ENCODE measurements at places on chromosomes 1 and 21. TPM values are rescaled to one million over a fixed set of nuclear protein-coding genes. Genes with fewer than 3 reads are reported as not detected.

DNA sequence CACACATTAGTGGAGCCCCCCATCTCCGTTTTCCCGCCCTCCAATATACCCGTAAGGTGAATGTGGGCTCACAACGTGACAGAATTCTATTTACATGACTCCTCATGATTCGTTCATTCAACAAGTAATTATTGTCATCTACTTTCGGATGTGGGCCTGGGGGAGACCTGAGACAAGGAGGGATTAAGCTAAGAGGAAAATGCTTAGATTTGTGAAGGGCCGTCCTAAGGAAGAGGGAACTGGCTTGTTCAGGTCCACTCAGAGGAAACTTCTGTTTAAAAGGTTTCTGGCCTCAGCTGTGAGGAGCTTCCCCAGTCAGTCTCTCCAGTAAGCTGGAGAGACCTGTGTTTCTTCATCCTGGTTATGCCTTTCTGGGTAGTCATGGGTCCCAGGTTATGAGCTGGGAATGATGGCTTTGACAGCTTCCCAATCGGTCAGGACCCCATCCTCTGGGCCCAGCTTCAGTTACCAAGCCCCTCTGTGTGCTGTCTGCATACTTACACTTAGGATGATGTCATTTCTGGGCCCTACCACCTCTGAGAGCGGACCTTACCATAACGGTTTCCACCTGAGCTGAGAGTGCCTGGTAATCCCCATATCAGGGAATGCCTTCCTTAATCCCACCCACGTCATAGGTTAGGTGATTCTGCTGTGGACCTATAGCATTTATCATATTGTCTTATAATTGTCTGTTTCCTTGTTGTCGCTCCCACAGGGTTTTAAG, 687 bp upstream of the ERI3 start:
- H3K36me3 ChIP-seq, result peaks cover 7% of the 10 kb centered on the region
- DNase-seq, result no peak
- H3K27ac ChIP-seq, result peak overlapping the region; percentile 88
- peaks cover 34% of the 10 kb centered on the region for H3K4me1 ChIP-seq

- H3K4me3 ChIP-seq, result no peak overlapping the region
- no peaks in the 10 kb centered on the region for H3K4me1 ChIP-seq
- peaks cover 2% of the 10 kb centered on the region for H3K27me3 ChIP-seq
- H3K27ac ChIP-seq, result no peak overlapping the region
Measured at GRCh38 chr1:75469586-75470173, 141.2 kb downstream of the SLC44A5 start.

TINAGL1 gene
- total RNA-seq, result not detected

DNA sequence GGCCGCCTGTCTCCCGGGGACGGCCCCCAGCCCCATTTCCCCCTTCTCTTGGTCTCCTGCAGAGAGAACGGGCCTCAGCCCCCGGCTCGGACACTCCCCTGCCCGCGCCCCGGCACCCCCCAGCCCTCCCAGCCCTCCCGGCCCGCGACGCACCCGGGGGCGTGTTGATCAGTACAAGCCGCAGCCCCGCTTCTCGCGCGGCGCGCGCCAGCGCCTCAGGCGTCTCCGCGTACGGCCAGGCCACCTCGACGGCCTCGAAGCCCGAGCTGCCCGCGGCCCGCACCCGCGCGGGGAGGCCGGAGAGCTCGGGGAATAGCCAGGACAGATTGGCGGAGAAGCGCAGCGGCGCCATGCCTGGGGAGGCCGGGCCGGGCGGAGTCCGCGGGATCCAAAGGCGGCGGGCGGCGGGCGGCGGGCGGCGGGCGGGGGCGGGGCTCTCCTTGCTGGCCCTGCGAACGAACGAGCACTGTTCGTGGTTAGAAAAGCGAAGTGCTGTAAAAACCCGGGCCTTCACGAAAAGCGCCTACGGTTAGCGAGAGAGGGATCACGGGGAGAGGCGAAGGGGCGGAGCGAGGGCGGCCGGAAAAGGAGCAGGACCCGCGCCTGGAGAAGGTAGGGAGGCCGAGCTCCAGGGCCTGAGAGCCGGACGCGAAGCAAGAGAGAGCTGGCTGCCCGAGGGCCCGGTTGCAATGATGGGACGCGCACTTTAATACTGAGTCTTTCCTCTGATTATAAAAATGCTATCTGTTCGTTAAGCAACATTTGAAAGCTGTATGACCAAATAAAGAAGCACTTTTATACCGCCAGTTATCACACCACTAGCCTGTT, at the start of gene HYI:
HYI (minus strand) TSS at position 490 of the 828 bp plus-strand sequence; CDS start at position 352, 138 bp downstream.
- peaks cover 18% of the 10 kb centered on the region for H3K4me1 ChIP-seq
- H3K27me3 ChIP-seq, result peaks cover 20% of the 10 kb centered on the region
- peaks cover 27% of the 10 kb centered on the region for H3K36me3 ChIP-seq
- peak within 1 kb of the TSS; percentile 84 for H3K4me3 ChIP-seq

- H3K4me1 ChIP-seq, result peaks cover 81% of the 10 kb centered on the region
- peaks cover 7% of the 10 kb centered on the region for H3K36me3 ChIP-seq
- no peaks in the 10 kb centered on the region for H3K27me3 ChIP-seq
- H3K27ac ChIP-seq, result peak overlapping the region; percentile 95
- H3K4me3 ChIP-seq, result peak overlapping the region; percentile 90
Measured at GRCh38 chr1:211324992-211325775, 1.4 kb upstream of the TRAF5 start.

DNA sequence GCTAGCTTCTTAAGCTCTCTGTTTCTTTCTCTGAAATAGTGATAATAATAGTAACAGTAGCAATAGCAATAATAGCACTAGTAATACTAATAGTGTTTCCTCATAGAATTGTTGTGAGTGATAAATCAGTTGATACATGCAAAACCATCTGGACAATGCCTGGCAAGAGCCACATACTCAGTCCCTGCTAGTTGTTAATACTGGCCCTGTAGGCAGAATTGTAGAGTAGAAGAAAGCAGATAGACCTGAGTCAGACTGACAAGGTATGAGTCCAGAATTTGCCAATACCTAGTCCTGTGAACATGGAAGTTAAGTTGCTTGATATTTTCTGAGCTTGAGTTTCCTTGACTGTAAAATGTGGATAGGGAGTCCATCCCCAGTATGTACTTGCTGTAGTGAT, 171.9 kb downstream of the C1orf21 start:
- H3K4me1 ChIP-seq, result no peaks in the 10 kb centered on the region
- H3K36me3 ChIP-seq, result no peaks in the 10 kb centered on the region
- H3K4me3 ChIP-seq, result no peak overlapping the region
- H3K27ac ChIP-seq, result no peak overlapping the region
- no peak for DNase-seq
- peaks cover 6% of the 10 kb centered on the region for H3K27me3 ChIP-seq

- no peak overlapping the region for H3K27ac ChIP-seq
- H3K27me3 ChIP-seq, result no peaks in the 10 kb centered on the region
- no peaks in the 10 kb centered on the region for H3K36me3 ChIP-seq
- no peaks in the 10 kb centered on the region for H3K4me1 ChIP-seq
- H3K4me3 ChIP-seq, result no peak overlapping the region
Measured at GRCh38 chr21:45992301-45993209, 11.0 kb downstream of the COL6A1 start.

GRCh38 chr1:19430121-19431068, 54.9 kb downstream of the CAPZB start:
- peaks cover 16% of the 10 kb centered on the region for H3K36me3 ChIP-seq
- DNase-seq, result no peak
- peak overlapping the region; percentile 82 for H3K27ac ChIP-seq
- no peaks in the 10 kb centered on the region for H3K27me3 ChIP-seq
- no peak overlapping the region for H3K4me3 ChIP-seq
- peaks cover 67% of the 10 kb centered on the region for H3K4me1 ChIP-seq

MAP3K7CL gene
- 3.8 TPM for total RNA-seq

DNA sequence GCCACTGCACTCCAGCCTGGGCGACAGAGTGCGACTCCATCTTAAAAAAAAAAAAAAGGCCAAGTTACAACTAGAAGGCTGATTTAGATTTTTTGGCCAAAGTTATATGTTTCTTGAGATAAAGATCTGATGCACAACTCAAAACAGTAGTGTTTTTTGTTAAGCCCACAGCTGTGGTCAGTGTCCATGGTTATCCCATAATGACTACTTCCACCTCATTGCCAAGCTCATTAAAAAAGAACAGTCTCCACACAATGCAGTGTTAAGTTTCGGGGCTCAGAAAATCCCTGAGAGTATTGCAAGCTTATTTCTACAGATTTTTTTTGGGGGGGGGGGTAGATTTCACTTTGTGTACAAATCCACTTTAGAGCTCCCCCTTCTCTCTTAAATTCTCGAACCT, 120.5 kb downstream of the RUNX1 start:
- H3K27me3 ChIP-seq, result no peaks in the 10 kb centered on the region
- peaks cover 42% of the 10 kb centered on the region for H3K36me3 ChIP-seq
- no peak for DNase-seq
- H3K27ac ChIP-seq, result no peak overlapping the region
- peaks cover 64% of the 10 kb centered on the region for H3K4me1 ChIP-seq

SPRR2E gene
- not detected for total RNA-seq

FCRL6 gene
- total RNA-seq, result not detected

GRCh38 chr1:95117207-95118066, at the start of gene TLCD4:
Gene TLCD4, plus strand, starts transcription at chr1:95117355. Its CDS starts 26,547 bp downstream, at chr1:95143902.
- DNase-seq, result no peak
- no peaks in the 10 kb centered on the region for H3K36me3 ChIP-seq
- peak within 1 kb of the TSS; percentile 84 for H3K4me3 ChIP-seq
- peaks cover 47% of the 10 kb centered on the region for H3K27me3 ChIP-seq
- peaks cover 5% of the 10 kb centered on the region for H3K4me1 ChIP-seq

GRCh38 chr1:8257621-8258020, 60.3 kb upstream of the SLC45A1 start:
- peaks cover 11% of the 10 kb centered on the region for H3K27me3 ChIP-seq
- no peak overlapping the region for H3K27ac ChIP-seq
- DNase-seq, result no peak

DNA sequence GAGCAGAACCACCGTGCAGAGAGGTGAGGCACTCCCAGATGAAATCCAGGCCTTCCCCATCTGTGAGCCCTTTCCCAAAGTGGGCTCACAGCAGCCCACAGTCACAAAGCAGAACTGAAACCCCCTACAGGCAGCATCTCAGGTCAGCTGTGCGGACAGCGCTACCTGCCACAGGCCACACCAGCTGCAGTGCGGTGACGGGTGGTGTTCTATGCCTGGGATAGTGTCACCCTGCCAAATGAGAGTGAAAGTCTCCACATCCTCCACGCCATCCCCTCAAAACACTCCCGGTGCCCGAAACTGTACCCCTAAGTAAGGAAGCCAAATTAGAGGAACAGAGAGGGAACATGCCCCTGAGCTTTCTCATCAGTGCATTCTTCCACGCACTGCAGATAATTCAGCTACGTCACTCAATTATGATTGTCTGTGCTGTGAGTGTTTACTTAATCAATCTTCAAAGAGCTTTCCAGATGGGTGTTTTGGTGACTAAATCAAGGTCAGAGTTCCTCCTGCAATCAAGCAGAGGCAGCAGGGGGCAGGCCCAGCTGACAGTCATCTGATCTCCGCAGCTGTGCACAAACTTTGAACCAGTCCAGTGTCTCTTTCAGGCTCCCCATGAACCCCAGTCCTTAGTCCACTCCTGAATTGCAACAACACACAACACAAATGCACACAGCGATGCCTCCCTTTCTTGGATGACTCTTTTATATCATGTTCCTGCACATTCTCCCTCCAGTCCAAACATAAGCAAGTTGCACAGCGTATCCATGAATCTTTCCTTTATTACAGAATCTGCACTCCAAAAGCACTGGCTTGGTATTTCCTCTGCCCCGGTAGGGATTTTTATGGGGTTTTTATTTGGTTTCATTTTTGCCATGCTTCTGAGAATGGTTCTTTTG, 150.0 kb downstream of the TOMM20 start:
- H3K4me3 ChIP-seq, result peak overlapping the region; percentile 83
- peaks cover 11% of the 10 kb centered on the region for H3K36me3 ChIP-seq
- peaks cover 88% of the 10 kb centered on the region for H3K4me1 ChIP-seq
- peak overlapping the region; percentile 92 for H3K27ac ChIP-seq
- DNase-seq, result no peak

DNA sequence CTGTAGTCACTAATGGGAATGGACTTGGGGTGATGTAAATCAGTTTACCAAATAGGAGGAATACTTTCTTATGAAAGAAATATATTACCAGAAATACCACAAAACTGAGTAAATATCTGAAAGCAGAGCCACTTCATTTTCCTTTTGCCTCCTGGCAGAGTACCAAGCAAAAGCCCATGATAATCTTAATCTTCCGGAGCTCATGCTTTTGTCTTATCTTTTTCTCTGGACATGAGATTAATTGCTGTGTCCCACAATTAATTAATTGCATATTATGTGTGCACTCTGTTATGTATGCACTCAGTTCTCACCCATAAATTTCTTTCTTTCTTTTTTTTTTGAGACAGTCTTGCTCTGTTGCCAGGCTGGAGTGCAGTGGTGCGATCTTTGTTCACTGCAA, 94.1 kb upstream of the PDE4B start:
- peaks cover 3% of the 10 kb centered on the region for H3K27me3 ChIP-seq
- H3K36me3 ChIP-seq, result no peaks in the 10 kb centered on the region
- no peak overlapping the region for H3K4me3 ChIP-seq
- no peak overlapping the region for H3K27ac ChIP-seq
- no peaks in the 10 kb centered on the region for H3K4me1 ChIP-seq

C1orf226 gene
- total RNA-seq, result not detected

- no peak for DNase-seq
- H3K27me3 ChIP-seq, result no peaks in the 10 kb centered on the region
- peak overlapping the region; percentile 3 for H3K27ac ChIP-seq
- H3K4me3 ChIP-seq, result no peak overlapping the region
Measured at GRCh38 chr1:42926879-42927242, 31.8 kb downstream of the SLC2A1 start.

GRCh38 chr1:100502052-100502792, 35.7 kb upstream of the GPR88 start:
- no peak overlapping the region for H3K4me3 ChIP-seq
- no peak overlapping the region for H3K27ac ChIP-seq
- H3K4me1 ChIP-seq, result no peaks in the 10 kb centered on the region

C4BPA gene
- total RNA-seq, result not detected

- H3K27me3 ChIP-seq, result peaks cover 14% of the 10 kb centered on the region
- H3K27ac ChIP-seq, result no peak overlapping the region
- DNase-seq, result no peak
Measured at GRCh38 chr1:208040821-208041297, 129.9 kb upstream of the CD34 start.

NOL9 gene
- total RNA-seq, result 50.4 TPM

GRCh38 chr1:6111571-6111970, 65.9 kb downstream of the KCNAB2 start:
- H3K4me3 ChIP-seq, result no peak overlapping the region
- H3K4me1 ChIP-seq, result peaks cover 4% of the 10 kb centered on the region
- DNase-seq, result no peak

MYBPH gene
- total RNA-seq, result not detected

- H3K27me3 ChIP-seq, result peaks cover 5% of the 10 kb centered on the region
- no peak overlapping the region for H3K4me3 ChIP-seq
- DNase-seq, result no peak
- peaks cover 6% of the 10 kb centered on the region for H3K4me1 ChIP-seq
Measured at GRCh38 chr1:116720364-116721038, 33.7 kb upstream of the CD2 start.
